ENCODE measurements at places on chromosomes 5 and 9. TPM values are rescaled to one million over a fixed set of nuclear protein-coding genes. Genes with fewer than 3 reads are reported as not detected.

The RASEF gene
- under 0.01 TPM for total RNA-seq

The C9orf50 gene
- not detected for total RNA-seq

The PRSS3 gene
- 0.27 TPM for total RNA-seq

The MYOZ3 gene
- total RNA-seq, result 10.2 TPM

The MYMK gene
- not detected for total RNA-seq

The TNPO1 gene
- total RNA-seq, result 66.8 TPM

The PROB1 gene
- 2.4 TPM for total RNA-seq

The STPG3 gene
- 0.54 TPM for total RNA-seq

The CAMLG gene
- 28.5 TPM for total RNA-seq

The ZBTB34 gene
- total RNA-seq, result 7.8 TPM

DNA sequence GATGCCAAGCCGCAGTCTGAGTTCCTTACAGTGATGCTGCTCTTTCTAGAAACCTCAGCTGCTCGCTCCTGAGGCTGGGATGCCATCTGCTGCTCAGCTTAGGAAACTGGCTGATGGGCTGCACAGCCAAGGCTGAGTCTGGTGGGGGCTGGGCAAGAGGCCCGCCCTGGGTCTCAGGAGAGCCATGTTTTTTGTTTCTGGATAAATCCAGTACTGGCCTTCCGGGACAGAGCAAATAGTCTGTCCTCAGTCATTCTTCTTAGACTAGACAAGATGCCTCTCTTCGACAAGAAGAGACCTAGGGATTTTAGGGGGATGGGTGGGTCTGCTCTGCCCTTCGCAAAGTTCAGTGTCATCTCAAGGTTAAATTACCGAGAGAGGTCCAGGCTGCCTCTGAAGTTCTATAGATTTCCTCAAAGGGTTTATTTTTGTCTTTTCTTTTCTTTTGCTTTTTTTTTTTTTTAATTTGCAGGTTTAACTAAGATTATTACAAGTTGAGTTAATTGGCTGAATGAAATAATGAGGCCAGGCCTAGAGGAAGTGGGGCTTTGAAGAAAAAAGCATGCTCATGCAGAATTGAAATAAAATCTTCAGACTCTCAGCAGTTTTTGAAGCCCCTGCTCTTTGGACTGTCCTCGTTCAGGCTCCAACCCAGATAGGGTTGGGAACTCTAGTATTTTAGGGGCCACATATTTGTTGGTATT lies 30.6 kb upstream of the MATR3 start:
- peak; percentile 97 for DNase-seq

DNA sequence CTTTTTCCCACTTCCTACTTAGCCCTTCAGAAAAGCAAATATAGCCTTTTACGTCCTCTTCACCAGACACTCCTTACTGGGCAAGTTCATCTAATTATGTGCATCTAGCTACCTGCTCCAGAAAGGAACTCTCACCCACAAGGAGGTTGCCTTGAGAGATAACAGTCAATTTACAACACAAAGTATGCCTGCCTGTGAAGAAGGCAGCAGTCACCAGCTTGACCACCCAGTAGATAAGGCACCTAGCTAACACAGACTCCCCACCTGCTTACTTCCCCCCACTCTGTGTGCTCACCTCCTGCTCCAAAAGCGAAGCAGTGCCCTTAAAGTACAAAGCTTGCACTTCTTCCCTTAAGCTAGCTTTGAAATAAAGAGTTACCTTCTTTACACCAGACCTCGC lies 111.7 kb upstream of the MRPS30 start:
- DNase-seq, result no peak

DNA sequence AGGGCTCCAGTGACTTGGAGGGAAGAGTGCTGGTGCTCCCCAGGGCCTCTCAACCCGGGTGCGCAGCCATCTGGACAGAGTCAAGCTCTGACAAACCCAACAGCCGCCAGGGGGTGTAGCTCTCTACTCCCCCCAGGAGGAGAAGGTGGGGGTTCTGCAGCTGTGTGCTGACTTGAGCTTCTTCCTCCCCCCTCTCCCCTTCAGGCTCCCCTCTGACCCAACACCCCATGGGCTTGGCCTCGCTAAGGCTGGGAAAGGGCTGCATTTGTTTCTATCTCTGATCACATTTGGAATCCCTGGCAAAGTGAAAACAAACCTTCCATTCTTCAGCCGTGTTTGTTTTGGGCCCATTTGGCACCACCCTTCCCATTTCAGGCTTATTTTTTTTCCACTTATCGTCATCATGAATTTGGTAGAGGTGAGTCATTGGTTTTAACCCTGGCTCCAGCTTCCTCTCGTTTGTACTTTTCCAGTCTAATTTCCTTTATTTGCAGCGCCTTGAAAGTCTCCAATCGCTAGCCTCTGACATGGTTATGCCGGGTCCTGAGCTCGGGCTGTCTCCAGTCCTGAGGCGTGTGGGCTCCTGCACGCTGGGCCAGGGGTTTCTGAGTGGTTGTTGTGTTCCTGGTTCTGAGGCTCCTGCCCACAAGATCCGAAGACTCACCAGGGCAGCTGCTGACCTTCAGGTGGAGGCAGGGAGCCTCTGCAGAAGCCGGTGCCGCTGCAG lies 36.1 kb downstream of the DAP start:
- no peak for DNase-seq

DNA sequence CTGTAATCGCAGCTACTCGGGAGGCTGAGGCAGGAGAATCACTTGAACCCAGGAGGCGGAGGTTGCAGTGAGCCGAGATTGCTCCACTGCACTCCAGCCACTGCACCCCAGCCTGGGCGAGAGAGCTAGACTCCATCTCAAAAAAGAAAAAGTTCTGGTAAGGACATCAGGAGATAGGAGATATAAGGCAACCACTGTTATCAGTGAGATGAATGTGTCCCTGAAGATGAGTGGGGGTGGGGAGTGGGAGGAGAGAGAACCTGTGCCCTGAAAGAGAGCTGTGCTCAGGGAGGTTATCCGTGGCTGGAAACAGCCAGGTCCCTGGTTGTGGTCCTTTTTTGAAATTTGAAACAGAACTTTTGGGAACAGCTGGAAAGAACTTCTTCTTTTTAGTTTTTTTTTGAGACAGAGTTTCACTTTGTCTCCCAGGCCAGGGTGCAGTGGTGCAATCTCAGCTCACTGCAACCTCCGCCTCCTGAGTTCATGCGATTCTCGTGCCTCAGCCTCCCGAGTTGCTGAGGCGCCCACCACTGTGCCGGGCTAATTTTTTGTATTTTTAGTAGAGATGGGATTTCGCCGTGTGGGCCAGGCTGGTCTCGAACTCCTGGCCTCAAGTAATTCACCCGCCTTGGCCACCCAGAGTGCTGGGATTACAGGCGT lies 2.6 kb downstream of the PTPA start:
- no peak for DNase-seq

GRCh38 chr9:126809068-126809467 lies 4.2 kb downstream of the ZBTB43 start:
- no peak for DNase-seq

DNA sequence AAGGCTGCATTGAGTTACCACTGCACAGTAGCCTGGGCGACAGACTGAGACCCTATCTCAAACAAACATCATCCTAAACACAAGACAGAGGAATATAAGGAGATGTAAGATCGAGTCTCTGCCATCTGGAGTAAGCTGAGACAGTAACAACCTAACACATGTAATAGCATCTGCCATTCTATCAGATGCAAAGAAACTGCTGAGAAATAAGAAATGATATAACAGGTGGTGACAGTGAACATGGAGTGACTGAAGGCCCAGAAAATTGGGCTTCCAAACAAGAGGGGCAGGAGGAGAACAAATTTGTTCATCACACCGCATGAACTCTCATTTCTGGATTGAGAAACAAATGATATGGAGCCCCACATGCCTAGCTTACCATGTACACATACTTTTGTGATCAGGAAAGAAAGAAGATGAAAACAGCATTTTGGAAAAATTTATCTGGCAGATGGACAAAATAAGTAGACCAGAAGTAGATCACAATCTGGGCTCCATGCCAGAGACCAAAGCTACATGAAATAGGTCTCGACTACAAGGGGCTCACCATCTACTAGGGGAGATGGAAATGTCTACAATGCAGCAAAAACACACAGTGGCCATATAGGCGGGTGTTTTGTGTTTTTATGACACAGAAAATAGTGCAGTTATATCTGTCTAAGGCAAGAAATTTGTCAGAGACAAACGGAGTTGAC lies 45.5 kb downstream of the ECPAS start:
- DNase-seq, result no peak

DNA sequence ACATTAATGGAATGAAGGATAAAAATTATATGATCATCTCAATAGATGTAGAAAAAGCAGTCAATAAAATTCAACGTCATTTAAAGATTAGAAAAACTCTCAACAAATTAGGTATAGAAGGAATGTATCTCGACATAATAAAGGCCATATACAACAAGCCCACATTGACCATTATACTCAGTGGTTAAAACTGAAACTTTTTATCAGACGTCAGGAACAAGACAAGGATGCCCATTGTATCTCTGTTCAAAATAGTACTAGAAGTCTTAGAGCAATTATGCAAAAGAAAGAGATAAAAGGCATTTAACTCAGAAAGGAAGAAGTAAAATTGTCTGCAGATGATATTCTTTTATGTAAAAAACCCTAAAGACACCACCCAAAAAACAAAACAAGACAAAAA lies 40.8 kb downstream of the C9 start:
- DNase-seq, result no peak

DNA sequence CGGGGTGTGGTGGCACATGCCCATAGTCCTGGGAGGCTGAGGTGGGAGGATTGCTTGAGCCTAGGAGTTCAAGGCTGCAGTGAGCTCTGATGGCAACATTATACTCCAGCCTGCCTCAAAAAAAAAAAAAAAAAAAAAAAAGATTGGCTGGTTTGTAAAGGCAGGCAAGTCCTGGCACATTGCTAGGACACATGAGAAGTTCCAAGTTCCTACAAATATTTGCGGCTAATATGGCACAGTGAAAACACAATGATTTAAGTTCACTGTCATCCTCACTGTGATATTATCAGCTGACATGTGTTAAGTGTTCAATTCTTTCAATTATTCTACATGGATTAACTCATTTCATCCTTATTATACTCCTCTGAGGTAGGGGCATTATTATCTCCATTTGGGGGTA lies 20.1 kb downstream of the TMEM268 start:
- no peak for DNase-seq

DNA sequence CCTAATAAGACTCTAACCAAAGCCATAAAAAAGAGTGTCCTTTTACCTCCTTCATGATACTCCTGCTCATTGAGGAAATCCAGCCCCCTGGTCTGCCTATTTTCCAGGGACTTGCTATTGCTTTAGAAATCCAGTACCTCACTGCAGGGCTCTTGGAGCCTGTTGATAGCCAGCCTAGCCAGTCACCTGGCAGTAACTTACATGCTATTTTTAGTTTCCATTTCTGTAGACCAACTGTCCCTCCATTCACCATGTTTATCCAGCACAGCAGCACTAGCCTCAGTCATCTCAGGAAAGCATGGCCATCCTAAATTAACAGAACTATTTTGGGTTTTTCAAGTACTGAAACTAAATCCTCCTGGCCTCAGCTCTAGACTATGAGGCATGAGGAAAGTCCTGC lies 91.5 kb upstream of the PHF24 start:
- no peak for DNase-seq

DNA sequence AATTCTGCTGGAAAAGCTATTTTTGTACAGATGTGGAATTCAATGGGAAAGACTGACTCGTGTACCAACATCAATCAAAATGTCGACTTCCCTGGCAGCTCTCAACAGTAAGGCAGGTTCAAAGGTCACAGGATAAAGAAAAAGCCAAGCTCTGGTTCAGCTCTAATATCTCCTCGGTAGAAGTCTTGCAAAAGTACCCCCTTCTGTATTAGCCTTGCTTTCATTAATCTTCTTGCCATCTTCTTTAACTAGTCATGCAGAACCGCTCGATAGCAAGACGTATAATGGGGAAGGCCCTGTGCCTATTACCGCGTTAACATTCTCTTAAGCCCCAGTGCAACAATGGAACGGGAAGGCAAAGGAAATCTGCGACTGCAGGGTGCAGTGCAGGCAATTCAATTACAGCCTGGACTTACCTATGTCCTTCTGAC lies 201.2 kb downstream of the GAPVD1 start:
- DNase-seq, result no peak

DNA sequence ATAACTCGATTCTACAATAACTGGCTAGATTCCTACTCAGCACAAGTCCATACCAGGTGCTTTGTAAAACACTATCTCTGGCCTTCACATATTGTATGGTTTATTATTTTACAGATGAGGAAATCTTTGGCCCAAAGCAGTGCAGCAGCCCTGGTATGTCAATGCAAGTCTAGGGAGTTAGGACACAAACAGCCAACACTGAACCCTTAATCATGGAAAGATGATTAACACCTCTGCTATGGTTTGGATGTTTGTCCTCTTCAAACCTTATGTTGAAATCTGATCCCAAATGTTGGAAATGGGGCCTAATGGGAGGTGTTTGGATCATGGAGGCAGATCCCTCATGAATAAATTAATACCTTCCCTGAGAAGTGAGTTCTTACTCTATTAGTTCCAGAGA lies 76.6 kb downstream of the MAPKAP1 start:
- DNase-seq, result no peak

- DNase-seq, result no peak
Measured at GRCh38 chr9:137358126-137358525, 56.1 kb upstream of the NRARP start.

GRCh38 chr5:127320032-127320965 lies 29.7 kb downstream of the MEGF10 start:
- peak; percentile 28 for DNase-seq

GRCh38 chr9:128162215-128163026 lies 2.4 kb downstream of the BBLN start:
- no peak for DNase-seq

DNA sequence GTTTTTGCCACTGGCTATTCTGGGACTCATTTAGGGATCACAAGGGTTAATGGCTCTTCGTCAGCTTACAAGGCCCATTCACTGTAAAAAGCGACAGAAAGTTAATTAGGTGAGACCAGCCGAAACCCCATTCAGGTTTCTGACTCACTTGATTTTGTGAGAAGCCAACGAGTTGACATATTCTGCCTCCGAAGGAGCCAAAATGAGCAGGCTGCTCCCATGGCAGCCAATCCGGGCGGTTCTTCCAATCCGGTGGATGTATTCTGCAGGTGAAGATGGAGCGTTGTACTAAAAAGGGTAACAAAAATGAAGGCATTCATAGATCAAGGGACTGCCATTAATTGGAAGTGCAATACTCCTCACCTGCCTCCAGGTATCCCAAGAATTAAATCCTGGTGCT lies 39.7 kb downstream of the DDX31 start:
- DNase-seq, result no peak

- no peak for DNase-seq
Measured at GRCh38 chr5:80153586-80154126, 102.2 kb downstream of the SERINC5 start.

DNA sequence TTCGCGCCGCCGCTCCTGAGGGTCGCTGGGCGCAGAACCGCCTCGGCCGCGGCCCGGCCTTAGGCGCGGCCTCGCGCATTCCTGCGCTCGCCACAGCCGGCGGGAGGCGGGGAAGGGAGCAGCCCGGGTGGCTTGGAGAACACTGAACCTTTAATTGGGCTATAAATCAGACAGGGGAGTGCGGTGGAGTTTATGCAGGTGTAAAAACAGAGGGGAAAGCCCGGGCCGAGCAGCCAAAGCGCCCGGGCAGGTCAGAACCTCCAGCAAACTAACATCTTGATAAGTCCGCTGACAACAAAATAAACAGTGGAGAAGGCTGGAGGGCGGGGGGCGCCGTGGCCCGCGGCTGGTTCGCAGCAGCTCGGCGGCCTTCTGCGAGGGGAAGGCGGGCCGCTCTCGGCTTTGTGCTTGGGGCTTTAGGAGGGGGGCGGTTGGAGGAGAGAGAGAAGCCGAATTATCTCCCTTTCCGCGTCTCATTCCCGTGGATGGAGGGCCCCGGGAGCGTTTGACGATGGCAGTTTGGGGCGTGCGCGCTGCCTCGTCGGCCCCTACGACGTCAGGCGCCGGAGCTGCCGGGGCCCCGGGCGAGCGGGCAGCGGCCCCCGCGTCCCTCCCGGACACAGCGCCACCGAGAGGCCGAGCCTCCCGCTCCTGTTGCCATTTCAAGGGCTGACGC lies 11.3 kb downstream of the FOXD1 start:
- DNase-seq, result no peak

Measured in hematopoietic multipotent progenitor cell (in vitro differentiated cells).